ENCODE measurements at places on chromosomes 2 and 18. TPM values are rescaled to one million over a fixed set of nuclear protein-coding genes. Genes with fewer than 3 reads are reported as not detected.
A peak's percentile ranks its signal among the peaks of the same experiment; 100 is the strongest.

GRCh38 chr2:219603771-219604170 is 6.1 kb downstream of the STK11IP start:
- DNase-seq, result no peak

The IL1RN gene
- not detected for polyA plus RNA-seq

The EMILIN2 gene
- 1.2 TPM for polyA plus RNA-seq

DNA sequence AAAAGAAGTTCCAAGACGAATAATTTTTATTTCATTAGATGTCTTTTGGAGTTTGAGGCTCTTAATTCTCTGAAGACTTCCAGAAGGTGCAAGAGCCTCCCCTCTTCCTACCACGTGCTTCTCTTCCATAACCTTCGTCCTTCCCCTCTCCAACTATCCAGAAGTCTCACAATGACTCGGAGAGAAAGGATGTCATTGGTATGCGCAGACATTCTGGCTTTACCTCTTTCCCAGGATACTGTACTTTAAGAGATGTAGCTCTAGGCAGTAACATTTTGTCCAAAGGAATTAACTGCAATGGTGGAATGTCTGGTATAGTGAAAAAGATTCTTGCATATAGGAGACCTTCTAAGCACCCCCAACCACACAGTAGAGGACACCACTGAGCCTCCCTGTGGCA is 249.0 kb upstream of the OSR1 start:
- peak; percentile 21 for DNase-seq

The DCDC2C gene
- not detected for polyA plus RNA-seq

DNA sequence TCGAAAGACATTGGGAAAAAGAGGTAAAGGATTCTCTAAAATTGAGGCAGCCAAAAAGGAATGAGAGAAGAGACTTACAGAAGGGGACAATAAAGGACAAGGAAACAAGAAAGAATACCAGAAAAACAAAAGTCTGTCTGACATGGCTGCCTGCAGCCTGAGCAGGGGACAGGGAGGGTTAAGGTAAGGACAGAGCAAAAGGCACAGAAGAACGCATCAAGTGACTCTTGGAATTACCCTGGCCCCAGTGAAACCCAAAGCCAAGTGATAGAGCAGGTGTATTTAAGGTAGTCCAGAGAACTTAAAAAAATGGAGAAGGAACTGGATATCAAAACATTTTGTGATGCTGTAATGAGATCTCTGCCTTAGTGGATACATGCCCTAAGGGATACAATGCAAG is 47.1 kb upstream of the XIRP2 start:
- no peak for DNase-seq

- no peak for DNase-seq
These were observed 18.6 kb upstream of the MARCO start for GRCh38 chr2:118923371-118923770.

The COL3A1 gene
- 1,396 TPM for polyA plus RNA-seq

The PRKAG3 gene
- polyA plus RNA-seq, result not detected

DNA sequence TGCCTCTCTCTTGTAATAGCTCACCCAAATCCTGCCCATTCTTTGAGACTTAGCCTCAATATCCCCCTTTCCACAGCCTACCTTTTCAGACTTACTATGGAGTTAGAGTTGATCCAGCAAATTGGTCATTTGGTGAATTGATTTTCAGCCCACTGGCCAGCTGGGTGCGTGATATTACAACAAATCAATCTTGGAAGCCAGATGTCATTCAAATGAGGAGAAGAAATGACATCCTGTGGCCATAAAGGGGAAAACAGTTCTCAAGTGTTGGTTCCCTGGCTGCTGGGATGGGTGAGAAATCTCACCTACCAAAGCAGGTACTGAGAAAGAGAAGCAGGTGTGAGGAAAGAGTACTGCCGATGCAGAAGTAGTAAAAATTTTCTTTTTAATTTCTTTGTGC is 36.7 kb upstream of the FOXI3 start:
- no peak for DNase-seq

DNA sequence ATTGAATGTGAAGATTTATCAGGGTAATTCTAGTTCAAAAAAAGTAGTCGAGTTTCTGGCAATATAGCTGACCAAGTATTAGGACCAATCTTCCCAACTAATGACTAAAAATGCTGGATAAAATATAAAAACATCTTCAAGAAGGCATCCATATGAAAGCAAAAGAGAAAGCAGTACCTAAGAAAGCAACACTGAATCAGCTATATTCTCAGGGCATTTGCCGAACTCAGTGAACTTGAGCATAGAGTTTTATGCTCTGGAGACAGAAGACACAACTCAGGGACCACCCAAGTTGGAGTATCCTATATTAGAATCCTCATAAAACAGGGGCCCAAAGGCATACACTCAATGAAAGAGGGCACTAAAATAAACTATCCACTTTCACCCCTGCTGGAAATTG is 103.7 kb upstream of the HNRNPA3 start:
- DNase-seq, result no peak

DNA sequence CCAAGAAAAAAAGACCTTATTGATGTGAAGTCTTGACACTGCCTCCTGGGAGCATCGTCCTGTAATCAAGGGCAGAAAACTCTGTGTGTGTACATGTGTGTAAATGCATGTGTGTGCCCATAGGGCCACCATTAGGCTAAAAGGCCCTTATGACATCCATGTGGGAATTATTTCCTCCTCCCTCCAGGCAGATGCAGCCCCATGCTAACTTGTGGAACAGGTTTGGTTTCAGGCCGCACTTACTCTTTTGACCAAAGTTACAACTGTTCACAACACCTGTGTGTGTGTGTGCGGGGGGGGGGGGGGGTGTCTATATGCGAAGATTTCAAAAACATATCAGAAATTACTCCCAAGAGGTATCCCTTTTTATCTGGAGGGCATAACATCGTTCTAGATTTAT is 87.4 kb upstream of the SLC14A2 start:
- no peak for DNase-seq

DNA sequence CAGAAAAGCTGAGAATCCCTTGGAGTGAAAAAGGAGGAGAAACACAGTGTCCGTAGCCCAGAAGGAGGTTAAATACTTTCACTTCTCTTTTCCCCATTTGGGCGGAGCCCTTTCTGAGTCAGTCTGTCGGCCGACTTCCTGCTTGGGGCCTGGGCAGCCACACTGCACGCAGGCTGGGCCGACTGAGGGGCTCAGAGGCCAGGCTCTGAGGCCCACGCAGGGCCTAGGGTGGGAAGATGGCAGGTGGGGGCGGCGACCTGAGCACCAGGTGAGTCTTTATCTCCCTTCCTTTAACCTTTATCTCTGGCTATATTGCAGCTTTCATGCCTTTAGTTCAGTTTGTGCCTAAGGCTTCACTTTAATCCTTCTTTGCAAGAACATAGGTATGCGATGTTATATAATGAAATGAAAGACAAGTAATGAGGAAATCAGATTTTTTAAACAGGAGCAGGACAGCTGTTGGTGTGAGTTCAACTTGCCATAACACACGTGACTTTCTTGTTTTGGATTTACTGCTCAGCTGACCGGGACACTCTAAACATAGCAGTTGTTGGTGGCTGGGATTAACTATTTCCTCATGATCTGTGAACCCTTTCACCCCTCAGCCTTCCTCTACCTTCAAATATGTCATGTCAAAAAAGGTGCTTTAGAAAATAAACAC is at the start of gene SP100:
SP100 (plus strand) TSS at position 141 of the 661 bp plus-strand sequence; CDS start at position 237, 96 bp downstream.
- peak; percentile 45 for DNase-seq

GRCh38 chr18:63105636-63106316 is 213.8 kb downstream of the BCL2 start:
- DNase-seq, result no peak

DNA sequence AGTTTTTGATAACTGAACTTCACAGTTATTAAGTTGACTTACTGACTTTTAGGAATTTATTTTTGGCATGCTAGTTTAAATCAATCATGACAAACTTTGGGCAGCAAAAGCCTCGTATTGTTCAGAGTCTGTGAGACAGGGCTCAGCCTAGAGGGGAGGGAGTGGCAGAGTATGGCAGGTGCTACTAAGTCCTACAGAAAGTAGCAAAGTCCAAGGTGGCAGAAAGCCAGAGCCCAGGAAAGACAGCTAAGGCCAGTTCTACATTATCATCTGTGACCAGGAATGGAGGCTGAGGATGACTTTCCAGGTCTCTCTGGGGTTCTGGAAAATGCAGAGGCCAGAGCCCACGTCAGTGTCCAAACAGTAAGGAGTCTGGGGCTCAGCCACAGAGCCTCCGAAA is 34.2 kb downstream of the CHST10 start:
- no peak for DNase-seq

- no peak for DNase-seq
These were observed 337.1 kb downstream of the DYSF start for GRCh38 chr2:71790226-71791060.

DNA sequence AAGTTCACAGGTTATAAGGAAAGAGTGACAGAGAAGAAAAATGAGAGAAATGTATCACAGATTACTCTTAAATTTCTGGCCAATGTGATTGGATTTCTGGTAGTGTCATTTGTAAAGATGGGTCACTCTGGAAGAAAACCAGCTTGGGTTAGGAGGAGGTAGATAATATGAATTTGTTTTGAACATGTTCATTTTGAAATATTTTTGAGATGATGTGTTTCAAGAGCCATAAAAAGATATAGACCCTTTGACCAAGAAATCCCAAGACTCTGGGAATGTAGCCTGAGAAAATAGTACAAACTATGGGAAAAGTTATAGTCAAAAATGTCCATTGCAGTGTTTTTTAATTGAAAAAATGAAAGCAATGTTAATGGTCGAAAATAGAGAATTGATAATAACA is 70.7 kb downstream of the CALCRL start:
- no peak for DNase-seq

DNA sequence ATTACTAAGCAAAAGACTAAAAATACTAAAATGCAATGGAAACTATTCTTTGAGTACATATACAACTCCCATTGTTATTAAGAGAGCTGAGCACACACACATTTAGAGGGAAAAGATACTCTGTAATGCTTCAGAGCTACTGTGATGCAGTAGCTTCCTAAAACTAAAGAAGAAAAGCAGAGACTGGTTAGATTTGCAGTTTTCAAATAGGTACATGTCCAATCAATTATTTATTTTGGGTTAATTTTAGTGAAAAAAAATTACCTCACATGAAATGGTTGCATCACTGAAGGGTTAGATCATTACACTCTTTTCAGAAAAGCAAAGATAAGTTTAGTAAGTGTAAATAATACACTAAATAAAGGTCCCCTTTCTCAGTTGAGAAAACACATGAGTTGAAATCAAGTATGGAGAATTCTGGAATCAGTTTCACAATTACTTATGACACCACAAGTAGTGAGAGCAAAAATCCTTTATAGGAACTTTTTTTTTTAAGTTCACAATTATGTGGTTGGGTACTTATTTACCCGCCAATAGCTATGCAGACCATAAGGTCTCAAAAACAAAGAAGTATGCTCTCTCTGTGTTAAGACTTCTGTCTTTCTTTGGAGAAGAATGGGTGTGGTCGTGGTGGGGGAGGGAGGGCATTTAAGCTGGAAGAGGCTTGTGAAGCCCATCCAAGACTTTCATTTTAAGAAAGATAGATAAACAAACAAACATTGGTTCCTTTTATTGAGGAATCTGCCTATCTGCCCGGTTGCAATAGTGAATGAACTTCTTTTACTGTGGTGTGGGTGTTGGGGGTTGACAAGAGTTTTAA is 25.3 kb upstream of the SERTAD2 start:
- no peak for DNase-seq

GRCh38 chr2:26534865-26535662 is 57.1 kb upstream of the OTOF start:
- no peak for DNase-seq

- DNase-seq, result no peak
These were observed 217.6 kb upstream of the NRP2 start for GRCh38 chr2:205464681-205465080.

The IL36G gene
- polyA plus RNA-seq, result not detected

The CELF4 gene
- polyA plus RNA-seq, result not detected

DNA sequence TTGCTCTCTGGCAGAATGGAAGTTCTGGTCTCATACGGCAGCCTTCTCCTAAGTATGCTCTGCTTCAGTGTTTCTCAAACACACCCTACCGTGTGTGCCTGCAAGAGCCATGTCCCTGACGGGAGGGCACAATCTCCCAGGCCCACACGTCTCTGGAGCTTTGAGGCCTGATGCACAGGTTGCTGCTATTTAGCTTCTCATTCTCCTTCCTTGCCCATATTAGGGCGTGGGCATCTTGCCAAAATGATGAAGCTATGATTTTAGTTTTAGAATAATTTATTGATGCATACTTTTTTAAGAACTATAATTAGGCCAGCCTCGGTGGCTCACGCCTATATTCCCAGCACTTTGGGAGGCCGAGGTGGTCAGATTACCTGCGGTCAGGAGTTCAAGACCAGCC is 107.9 kb downstream of the RNF144A start:
- no peak for DNase-seq

GRCh38 chr2:144770616-144771230 is 250.8 kb upstream of the ZEB2 start:
- DNase-seq, result no peak

GRCh38 chr18:70311726-70312125 is 22.9 kb downstream of the SOCS6 start:
- no peak for DNase-seq

GRCh38 chr2:121650315-121650930 is 1.2 kb upstream of the CLASP1 start:
- no peak for DNase-seq

- no peak for DNase-seq
These were observed 81.0 kb upstream of the STK39 start for GRCh38 chr2:168328421-168328820.

- no peak for DNase-seq
These were observed 13.5 kb downstream of the PASK start for GRCh38 chr2:241135737-241136136.

All from AG04450 (cell line).